ENCODE measurements at places on chromosomes 5 and 9.

GRCh38 chr5:93299681-93300308 is 281.2 kb downstream of the NR2F1-AS1 start:
- no peak for DNase-seq

- DNase-seq: peak; percentile 100
Observed at GRCh38 chr9:89310475-89311345, at the start of gene CKS2. Gene CKS2, plus strand, starts transcription at chr9:89311195. Its CDS starts 98 bp downstream, at chr9:89311293.

DNA sequence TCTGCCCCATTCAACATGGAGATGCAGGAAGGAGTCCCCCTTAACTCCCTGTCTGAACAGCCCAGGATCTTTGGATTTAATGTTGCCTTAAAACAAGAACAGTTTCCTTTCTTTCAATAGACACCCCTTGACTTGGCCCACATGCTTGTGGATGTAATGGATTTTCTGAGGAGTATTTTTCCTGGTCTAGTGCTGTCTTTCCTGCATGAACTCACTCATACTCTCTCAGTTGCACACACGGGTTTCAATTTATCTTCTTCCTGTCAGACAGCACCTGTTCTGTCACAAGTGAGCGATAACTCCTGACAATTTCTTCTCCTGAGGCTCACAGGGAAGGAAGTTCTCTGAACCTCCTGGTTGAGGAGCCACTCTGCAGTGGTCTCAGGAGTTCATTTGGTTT is 85.1 kb downstream of the ACER2 start:
- DNase-seq: no peak

GRCh38 chr5:113027431-113027830 is 50.8 kb downstream of the DCP2 start:
- DNase-seq: no peak

All from fibroblast of skin of left quadriceps (primary cell).